GM19239 (cell line): ENCODE measurements at places on chromosomes 5 and 9.

DNA sequence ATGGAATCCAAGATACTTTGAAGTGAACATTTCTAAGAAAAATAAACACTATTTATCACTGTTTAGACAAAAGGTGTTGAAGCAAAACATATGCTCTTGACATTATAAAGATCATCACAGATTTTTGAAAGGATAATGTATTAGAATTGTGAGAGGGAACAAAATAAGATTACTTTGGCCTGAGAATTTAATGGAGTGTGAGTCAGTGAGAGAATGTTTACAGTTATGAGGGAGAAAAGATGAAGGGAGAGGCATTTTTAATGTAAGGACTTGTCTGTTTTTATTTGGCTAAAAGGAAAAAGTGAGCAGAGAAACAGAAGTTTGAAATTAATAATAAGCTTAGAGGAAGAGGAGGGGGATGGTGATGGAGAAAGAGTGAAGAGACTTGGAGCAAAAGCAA, 1010.1 kb downstream of the EFNA5 start:
- no peak for DNase-seq

DNA sequence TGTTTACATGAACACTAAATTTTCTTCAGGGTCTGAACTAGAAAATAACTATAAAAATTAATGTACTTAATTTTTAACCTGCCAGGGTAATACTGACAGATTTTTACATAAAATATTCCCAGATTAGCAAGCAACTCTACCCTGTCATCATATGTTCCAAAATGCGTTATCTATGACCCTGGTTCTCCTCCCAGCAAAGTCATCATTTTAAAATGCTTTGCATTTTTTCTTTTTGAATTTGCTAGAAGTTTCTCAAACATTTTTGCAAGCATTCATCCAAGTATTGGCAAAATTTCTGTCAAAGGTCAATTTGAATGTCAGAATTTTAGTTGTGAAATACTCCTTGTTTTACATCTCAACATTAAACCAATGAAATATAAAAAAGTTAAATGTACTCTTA, 144.5 kb upstream of the FTMT start:
- DNase-seq: no peak

GRCh38 chr9:133256686-133257091, 18.3 kb downstream of the ABO start:
- no peak for DNase-seq

DNA sequence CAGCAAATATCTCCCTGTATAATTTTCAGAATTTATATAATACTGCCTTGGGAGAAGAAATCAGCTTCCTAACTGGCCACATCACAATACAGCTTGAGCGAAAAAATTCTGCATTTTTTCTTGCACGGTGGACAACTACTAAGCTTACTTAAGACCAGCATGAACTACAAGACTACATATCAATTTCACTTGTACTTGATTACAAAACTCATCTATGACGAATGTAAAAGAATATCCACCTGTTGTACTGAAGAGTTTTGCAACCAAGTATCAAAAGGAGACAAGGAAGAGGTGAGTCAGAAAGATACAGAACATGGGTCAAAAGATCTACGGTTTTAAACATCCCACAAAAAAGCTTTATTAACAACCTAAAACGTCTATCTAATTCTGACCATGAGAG, 279.4 kb downstream of the BNC2 start:
- DNase-seq: no peak

DNA sequence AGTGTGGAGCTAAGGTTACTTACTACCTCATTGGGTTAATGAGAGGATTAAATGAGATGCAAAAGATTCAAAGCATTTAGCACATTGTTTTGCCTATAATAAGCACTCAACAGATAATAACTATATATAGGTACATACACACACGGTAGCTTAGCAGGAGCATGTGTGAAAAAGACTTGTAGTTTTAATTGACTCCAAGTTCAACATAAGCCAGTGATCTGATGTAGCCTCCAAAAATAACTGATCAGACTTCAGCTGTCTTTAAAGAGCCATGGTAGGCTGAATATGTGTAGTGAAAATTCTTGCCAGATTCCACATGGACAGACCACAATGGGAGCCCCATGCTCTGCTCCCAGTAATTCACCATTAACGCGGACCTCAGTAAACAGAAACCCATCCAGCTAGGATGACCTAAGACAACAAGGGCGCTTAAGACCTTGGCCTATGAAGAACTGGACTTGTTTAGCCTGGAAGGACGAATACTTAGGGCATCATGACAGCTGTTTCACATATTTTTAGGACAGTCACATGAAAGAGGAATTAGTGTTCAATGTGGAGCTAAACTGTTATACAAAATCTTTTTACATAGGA, 115.1 kb upstream of the ZNF366 start:
- no peak for DNase-seq

DNA sequence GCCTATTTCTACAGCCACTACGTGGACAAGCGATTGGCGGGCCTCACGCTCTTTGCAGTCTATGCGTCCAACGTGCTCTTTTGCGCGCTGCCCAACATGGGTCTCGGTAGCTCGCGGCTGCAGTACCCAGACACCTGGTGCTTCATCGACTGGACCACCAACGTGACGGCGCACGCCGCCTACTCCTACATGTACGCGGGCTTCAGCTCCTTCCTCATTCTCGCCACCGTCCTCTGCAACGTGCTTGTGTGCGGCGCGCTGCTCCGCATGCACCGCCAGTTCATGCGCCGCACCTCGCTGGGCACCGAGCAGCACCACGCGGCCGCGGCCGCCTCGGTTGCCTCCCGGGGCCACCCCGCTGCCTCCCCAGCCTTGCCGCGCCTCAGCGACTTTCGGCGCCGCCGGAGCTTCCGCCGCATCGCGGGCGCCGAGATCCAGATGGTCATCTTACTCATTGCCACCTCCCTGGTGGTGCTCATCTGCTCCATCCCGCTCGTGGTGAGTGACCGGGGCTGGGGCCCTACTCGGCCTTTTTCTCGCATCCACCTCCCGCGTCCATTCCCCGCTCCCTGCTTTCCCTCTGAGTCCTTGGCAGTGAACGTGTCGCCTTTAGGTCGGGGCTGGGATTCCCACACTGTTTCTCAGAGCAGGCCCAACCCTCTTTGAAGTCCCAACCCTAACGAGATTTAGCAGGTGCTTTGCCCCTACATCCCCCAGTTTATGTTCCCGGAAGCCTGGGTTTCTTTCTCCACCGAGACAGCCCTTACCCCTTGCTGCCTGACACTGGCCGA, 1.8 kb downstream of the PTGER4 start:
- DNase-seq: no peak

- DNase-seq: no peak
These were observed 648.1 kb downstream of the ACTL7B start for GRCh38 chr9:108207561-108208165.

DNA sequence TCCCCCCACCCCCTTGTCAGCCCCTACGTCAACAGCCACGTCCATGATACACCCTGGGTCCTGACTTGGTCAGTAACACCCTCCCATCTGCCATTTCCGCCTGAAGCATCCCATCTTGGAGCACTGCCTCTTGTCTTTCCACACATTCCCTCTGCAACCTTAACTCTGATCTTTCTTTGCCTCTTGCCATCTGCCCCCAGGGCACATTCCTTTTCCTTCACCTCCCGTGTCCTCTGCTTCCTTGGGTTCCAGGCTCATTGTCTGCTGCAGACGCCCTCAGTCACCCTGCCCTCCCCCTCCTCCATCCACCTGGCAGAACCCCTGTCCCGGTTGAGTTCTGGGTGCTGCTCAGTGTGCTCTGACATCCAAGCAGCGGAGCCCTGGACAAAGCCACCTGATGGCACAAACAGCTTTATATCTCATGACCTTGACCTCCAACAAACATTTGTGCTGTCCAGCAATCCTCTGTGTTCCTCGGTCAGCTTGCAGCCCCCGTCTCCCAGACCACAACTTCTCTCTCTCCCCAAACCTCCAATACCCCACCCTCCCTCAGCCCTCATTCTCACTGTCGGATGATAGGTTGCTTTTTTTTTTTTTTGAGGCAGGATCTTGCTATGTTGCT, 97.7 kb upstream of the IER5L start:
- no peak for DNase-seq

GRCh38 chr9:14500705-14501104, 186.8 kb upstream of the NFIB start:
- DNase-seq: no peak

DNA sequence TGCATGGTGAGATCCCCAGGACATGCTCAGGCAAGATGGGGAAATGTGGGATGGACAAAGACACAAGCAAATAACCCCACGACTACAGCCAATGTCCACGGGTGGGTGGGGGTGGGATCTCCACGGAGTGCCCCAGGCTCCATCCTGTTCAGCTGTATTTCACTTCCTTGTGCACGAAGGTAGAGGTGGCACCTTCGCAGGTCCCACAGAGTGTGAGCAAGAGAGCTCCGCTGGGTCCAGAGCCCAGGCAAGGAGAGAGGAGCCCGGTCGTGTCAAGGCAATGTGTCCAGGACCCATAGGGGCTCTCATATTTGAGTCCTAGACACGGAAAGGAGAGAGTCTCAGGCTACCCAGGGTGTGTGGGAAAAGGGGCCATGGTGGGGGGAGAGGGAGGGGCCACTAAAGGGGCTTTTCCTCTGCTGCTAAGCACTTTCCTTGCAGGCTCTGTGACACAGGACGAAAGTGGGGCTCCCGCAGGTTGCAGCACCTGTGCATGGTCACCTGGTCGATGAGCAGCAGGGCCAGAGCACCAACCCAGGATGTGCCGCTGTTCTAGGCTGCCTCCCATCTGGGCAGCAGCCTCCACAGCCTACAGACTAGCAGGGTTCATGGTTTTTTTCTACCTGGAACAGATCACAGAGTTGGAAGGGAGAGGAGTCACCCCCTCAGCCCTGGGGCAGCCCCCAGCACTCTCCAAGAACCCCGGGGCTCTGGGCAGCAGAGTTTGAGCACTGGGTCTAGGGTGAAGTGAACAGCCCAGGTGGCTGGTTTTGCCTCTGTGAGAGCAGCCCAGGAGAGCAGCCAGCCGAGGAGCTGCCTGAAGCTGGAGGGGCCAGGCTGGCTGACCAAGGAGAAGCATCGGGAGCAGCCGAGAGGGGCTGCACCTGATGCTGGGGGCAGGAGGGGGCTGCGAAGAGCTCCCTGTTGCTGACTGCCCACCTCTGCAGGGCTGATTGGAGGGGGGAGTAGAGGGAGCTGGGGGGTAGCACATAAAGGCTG, 100.7 kb upstream of the MVB12B start:
- no peak for DNase-seq

GRCh38 chr5:154071799-154072413, 33.1 kb downstream of the MFAP3 start:
- no peak for DNase-seq

DNA sequence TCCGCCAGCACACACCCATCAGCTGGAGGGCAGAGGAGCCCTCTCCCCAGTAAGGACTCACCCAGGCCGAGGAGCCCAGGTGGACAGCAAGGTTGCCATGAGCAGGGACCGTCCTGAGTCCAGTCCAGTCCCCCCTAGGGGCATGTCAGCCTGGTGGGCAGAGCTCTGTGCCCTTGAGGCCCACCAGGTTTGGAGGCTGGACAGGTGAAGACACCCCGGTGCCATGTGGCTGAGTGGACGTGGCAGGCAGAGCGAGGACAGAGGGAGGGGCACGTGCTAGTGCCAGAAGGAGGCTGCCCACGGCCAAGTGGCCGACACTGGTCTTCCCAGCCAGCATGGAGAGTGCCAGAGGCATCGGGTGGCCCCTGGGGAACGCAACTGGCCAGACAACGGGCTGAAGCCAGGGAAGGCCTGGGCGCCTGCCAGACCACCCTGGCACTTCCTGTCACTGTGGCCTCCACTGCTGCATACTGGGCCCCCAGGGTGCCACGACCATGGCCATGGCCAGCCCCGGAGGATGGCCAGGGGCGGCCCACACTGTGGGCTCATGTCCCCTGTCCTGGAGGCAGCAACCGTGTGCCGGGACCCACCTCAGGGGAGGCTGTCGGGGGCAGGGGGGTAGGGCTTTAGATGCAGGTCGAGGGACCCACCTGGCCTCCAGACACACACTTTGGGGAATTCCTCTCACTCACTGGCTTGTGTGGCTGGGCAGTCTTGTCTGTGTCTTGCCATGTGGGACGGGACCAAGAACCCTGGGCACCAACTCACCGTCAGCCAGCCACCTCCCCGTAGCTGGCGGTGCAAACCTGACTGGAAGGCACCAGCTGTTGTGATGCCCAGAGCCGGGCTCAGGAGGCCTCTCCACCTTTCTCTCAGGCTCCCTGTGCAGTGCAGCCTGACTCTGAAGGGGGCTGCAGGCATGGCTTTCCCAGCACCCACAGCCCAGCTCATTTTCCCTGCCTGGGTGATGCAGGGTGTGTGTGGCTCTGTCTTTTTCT, 42.3 kb upstream of the LPCAT1 start:
- DNase-seq: no peak

GRCh38 chr5:125381290-125381689, 634.9 kb upstream of the ZNF608 start:
- DNase-seq: no peak
